ENCODE measurements at places on chromosomes 5 and 9. TPM values are rescaled to one million over a fixed set of nuclear protein-coding genes. Genes with fewer than 3 reads are reported as not detected.

Gene DIAPH1
- total RNA-seq, result 53.1 TPM

Gene DAB2IP
- total RNA-seq, result 50.7 TPM

Gene FGD3
- 1.8 TPM for total RNA-seq

Gene KCNV2
- not detected for total RNA-seq

Gene SV2C
- total RNA-seq, result 0.44 TPM

Gene OR1Q1
- not detected for total RNA-seq

Gene GRM6
- total RNA-seq, result not detected

Gene BTNL3
- total RNA-seq, result not detected

Gene SH3RF2
- total RNA-seq, result 376 TPM

Gene TIMD4
- not detected for total RNA-seq

Gene ISCA1
- total RNA-seq, result 78.3 TPM

Gene MYO10
- 5.0 TPM for total RNA-seq

Gene SLC6A3
- not detected for total RNA-seq

Gene CFAP77
- total RNA-seq, result 2.5 TPM

Gene FOXD4L5
- total RNA-seq, result 0.08 TPM

Gene GTF3C4
- 8.4 TPM for total RNA-seq

Gene SMAD5
- total RNA-seq, result 34.8 TPM

Gene GLIPR2
- total RNA-seq, result 8.7 TPM

Gene RELL2
- total RNA-seq, result 1.0 TPM

Gene CYLC2
- total RNA-seq, result not detected

Gene EQTN
- total RNA-seq, result not detected

Gene IFNA13
- total RNA-seq, result not detected

Gene P4HA2
- 80.5 TPM for total RNA-seq

Gene LHX6
- 4.4 TPM for total RNA-seq

Gene NUDT2
- total RNA-seq, result 22.2 TPM

Gene SNAPC4
- total RNA-seq, result 5.2 TPM

Gene ABCA2
- 29.9 TPM for total RNA-seq

Gene ADAMTS2
- 4.6 TPM for total RNA-seq

Gene ADAMTS16
- not detected for total RNA-seq

Gene RMRP
- 15,093 TPM for total RNA-seq

Gene SPATA31C2
- not detected for total RNA-seq

Gene TSLP
- total RNA-seq, result 5.3 TPM

Gene COL5A1
- 13.9 TPM for total RNA-seq

Gene S1PR3
- 26.8 TPM for total RNA-seq

Gene AK8
- total RNA-seq, result 0.74 TPM

Gene LRRC70
- total RNA-seq, result 0.77 TPM

Gene FCN2
- not detected for total RNA-seq

Gene PLAC8L1
- total RNA-seq, result 0.49 TPM

Gene RACK1
- 628 TPM for total RNA-seq

Gene ASPN
- total RNA-seq, result 17.5 TPM
